ENCODE measurements at places on chromosomes 3 and 15. TPM values are rescaled to one million over a fixed set of nuclear protein-coding genes. Genes with fewer than 3 reads are reported as not detected.
A peak's percentile ranks its signal among the peaks of the same experiment; 100 is the strongest.

- H3K36me3 ChIP-seq = no peaks in the 10 kb centered on the region
- H3K27ac ChIP-seq = no peak overlapping the region
- DNase-seq = no peak
- peaks cover 38% of the 10 kb centered on the region for H3K27me3 ChIP-seq
- no peak overlapping the region for H3K4me3 ChIP-seq
These were observed 20.5 kb downstream of the DCLK3 start for GRCh38 chr3:36743826-36744225.

DNA sequence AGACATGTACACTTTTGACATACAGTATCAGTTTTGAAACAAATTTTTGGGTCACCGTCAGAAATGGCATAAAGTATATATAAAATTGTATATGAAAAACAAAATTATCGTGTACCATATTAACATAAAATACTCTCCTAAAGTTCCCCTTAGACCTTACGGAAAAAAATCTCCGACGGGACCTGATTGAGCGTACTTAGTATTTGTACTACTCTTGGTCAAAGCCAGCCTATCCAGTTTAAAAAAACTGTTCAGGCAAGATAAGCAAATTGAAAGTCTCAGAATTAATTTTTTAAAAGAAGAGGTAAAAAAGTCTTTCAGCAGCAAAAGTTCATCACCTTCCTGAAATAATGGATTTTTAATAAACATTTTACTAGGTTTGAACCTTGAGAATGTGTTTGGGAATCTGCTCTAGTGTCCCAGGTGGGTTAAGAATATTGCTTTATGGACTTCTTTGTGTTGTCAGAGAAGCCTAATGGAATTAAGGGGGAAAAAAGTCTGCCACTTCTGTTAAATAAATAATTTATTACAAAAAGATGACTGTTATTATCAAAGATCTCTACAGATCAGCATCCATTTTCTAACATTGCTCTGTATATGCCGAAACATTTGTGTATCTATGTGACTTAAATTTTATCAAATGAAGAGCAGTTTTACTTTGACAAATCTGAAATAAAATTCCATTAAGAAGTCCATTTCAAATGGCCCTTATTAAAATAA is 48.6 kb downstream of the ZBTB20 start:
- H3K4me3 ChIP-seq = no peak overlapping the region
- H3K27ac ChIP-seq = no peak overlapping the region
- no peaks in the 10 kb centered on the region for H3K36me3 ChIP-seq
- H3K4me1 ChIP-seq = no peaks in the 10 kb centered on the region
- H3K27me3 ChIP-seq = no peaks in the 10 kb centered on the region

GRCh38 chr3:152444029-152444641 is 175.4 kb downstream of the MBNL1 start:
- peak overlapping the region; percentile 17 for H3K27ac ChIP-seq
- H3K4me1 ChIP-seq = peaks cover 12% of the 10 kb centered on the region
- peak; percentile 38 for DNase-seq
- H3K4me3 ChIP-seq = no peak overlapping the region
- peaks cover 14% of the 10 kb centered on the region for H3K36me3 ChIP-seq
- no peaks in the 10 kb centered on the region for H3K27me3 ChIP-seq

GRCh38 chr15:60590935-60591495 is 112.1 kb upstream of the ICE2 start:
- no peak overlapping the region for H3K4me3 ChIP-seq
- DNase-seq = no peak
- H3K36me3 ChIP-seq = no peaks in the 10 kb centered on the region
- H3K27ac ChIP-seq = no peak overlapping the region
- H3K4me1 ChIP-seq = no peaks in the 10 kb centered on the region

GRCh38 chr3:180267202-180267843 is 230.6 kb upstream of the PEX5L start:
- no peaks in the 10 kb centered on the region for H3K4me1 ChIP-seq
- H3K27me3 ChIP-seq = no peaks in the 10 kb centered on the region
- H3K27ac ChIP-seq = no peak overlapping the region
- DNase-seq = no peak

- DNase-seq = peak; percentile 34
- no peaks in the 10 kb centered on the region for H3K4me1 ChIP-seq
- no peaks in the 10 kb centered on the region for H3K36me3 ChIP-seq
- H3K27me3 ChIP-seq = no peaks in the 10 kb centered on the region
These were observed 2.6 kb downstream of the ATP8B4 start for GRCh38 chr15:50116477-50116876.

DNA sequence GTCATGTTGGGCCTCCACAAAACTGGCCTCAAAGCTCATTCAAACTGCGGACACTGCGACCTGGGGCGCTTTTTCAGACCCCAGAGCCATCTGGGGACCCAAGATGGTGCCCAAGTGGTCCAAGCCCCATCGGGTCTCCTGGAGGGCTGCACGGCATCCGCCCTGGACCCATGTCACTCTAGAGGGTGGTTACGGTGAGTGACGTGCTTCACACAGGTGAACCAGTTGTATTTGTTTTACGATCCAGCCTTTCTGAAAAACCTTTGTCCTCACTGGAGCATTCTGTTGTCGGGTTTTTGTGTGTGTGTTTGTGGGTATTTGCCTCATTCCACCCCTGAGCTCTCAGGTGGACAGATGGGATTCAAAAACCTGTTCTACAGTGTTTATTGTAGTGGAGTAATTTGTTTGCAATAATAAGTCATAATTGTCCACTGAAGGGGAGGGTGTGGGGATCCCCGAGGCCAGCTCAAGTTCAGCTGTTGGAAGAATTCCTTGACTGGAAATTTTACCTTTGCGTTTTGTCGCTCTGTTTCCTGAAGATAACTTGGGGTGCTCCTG is 1.9 kb downstream of the SLC51A start:
- H3K27ac ChIP-seq = no peak overlapping the region
- no peak overlapping the region for H3K4me3 ChIP-seq
- no peaks in the 10 kb centered on the region for H3K36me3 ChIP-seq
- no peaks in the 10 kb centered on the region for H3K27me3 ChIP-seq
- DNase-seq = no peak

- peaks cover 26% of the 10 kb centered on the region for H3K4me1 ChIP-seq
- H3K27ac ChIP-seq = no peak overlapping the region
- no peaks in the 10 kb centered on the region for H3K36me3 ChIP-seq
- peaks cover 3% of the 10 kb centered on the region for H3K27me3 ChIP-seq
These were observed 55.8 kb downstream of the TRIM71 start for GRCh38 chr3:32873531-32874130.

- H3K27ac ChIP-seq = no peak overlapping the region
- no peaks in the 10 kb centered on the region for H3K4me1 ChIP-seq
- no peaks in the 10 kb centered on the region for H3K36me3 ChIP-seq
- no peak overlapping the region for H3K4me3 ChIP-seq
- no peak for DNase-seq
These were observed 846.9 kb downstream of the NSUN3 start for GRCh38 chr3:94909726-94910125.

DNA sequence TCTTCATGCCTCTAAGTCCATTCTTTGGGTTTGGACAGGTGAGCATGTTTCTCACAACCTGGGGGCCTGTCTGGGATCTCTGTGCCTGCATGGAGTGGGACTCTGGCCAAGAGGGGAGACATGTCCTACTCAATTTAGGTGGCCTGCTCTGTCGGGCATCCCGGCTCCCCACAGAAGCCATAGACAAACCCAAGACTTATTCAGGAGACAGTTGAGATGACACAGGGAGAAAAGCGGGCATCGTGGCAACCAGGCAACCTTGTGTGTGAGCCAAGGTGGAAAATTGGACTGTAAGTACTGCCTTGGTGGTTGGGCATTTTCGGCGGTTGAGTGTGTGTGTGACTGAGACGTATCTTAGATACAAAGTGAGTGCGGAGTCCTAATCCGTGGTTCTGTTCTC is 40.5 kb downstream of the PPCDC start:
- peaks cover 19% of the 10 kb centered on the region for H3K4me1 ChIP-seq
- H3K27me3 ChIP-seq = no peaks in the 10 kb centered on the region
- no peaks in the 10 kb centered on the region for H3K36me3 ChIP-seq
- no peak overlapping the region for H3K4me3 ChIP-seq
- H3K27ac ChIP-seq = no peak overlapping the region

ERC2 gene
- not detected for total RNA-seq

LEKR1 gene
- 2.1 TPM for total RNA-seq

LTK gene
- 9.2 TPM for total RNA-seq

CHRFAM7A gene
- 7.4 TPM for total RNA-seq

OR5K2 gene
- total RNA-seq = not detected
